ENCODE measurements at places on chromosomes 4 and X. TPM values are rescaled to one million over a fixed set of nuclear protein-coding genes. Genes with fewer than 3 reads are reported as not detected.

DNASE1L1 gene
- 16.5 TPM for total RNA-seq

TGIF2LX gene
- not detected for total RNA-seq

CPLX1 gene
- total RNA-seq, result 14.5 TPM

TMEM128 gene
- total RNA-seq, result 19.5 TPM

RASSF6 gene
- 1.1 TPM for total RNA-seq

HELT gene
- total RNA-seq, result not detected

PRDM5 gene
- 5.1 TPM for total RNA-seq

PPA2 gene
- 98.5 TPM for total RNA-seq

ARSH gene
- not detected for total RNA-seq

GAB1 gene
- 3.8 TPM for total RNA-seq

BDH2 gene
- total RNA-seq, result 5.0 TPM

TRIML2 gene
- 6.3 TPM for total RNA-seq

SPANXN4 gene
- total RNA-seq, result not detected

MAGED4B gene
- total RNA-seq, result 0.52 TPM

F8A3 gene
- total RNA-seq, result not detected

ENOPH1 gene
- total RNA-seq, result 53.4 TPM

CCNG2 gene
- 34.1 TPM for total RNA-seq

MAGEA9B gene
- 0.47 TPM for total RNA-seq

PCDH7 gene
- total RNA-seq, result 65.9 TPM

TRIM2 gene
- total RNA-seq, result 41.4 TPM

GLOD5 gene
- not detected for total RNA-seq

AFF2 gene
- total RNA-seq, result 0.05 TPM

C4orf36 gene
- 1.8 TPM for total RNA-seq

TMEM156 gene
- 0.22 TPM for total RNA-seq

NEXMIF gene
- total RNA-seq, result not detected

IQCM gene
- total RNA-seq, result 0.20 TPM

HEPH gene
- 0.44 TPM for total RNA-seq

CXCL13 gene
- total RNA-seq, result not detected

MAGT1 gene
- total RNA-seq, result 39.5 TPM

TMEM255A gene
- not detected for total RNA-seq

SMS gene
- total RNA-seq, result 164 TPM
